ENCODE measurements at places on chromosomes 5 and 9.

GRCh38 chr9:115006660-115007059 is 76.3 kb upstream of the TNFSF8 start:
- peak; percentile 65 for DNase-seq

- DNase-seq: no peak
Measured at GRCh38 chr5:151683444-151683843, 3.3 kb downstream of the SPARC start.

DNA sequence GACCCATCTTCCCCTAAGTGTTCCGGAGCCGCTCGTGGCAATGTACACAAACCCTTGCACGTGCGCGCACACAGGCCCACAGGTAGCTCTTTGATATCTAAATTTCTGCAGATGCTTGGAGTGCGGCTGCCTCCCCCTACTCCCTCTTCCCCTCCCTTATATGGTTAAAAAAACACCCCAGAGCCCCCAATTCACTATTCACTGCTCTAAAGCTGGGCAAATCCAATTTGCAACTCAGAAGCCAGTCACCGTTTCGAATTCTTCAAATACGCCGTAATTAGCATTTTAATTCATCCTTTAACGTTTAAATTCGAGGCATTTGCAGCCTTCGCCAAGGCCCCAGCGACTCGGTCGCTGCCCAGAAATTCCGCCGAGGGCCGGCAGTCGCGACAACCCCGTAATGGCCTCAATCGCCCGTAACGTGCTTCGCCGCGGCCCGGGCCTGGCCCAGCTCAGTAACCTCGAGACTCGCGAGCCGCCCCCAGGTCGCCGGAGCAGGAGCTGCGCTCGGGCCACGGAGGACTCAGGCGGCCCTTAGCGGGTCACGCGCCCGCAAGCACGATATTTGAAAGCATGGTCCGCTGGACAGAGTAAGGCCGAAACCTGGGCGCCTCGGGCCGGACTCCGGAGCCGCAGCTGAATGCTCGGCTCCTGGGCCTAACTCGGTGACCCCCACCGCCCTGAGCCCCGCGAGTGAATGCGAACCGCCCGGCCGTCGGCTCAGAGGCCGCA is 1.3 kb downstream of the IRX2 start:
- DNase-seq: no peak

DNA sequence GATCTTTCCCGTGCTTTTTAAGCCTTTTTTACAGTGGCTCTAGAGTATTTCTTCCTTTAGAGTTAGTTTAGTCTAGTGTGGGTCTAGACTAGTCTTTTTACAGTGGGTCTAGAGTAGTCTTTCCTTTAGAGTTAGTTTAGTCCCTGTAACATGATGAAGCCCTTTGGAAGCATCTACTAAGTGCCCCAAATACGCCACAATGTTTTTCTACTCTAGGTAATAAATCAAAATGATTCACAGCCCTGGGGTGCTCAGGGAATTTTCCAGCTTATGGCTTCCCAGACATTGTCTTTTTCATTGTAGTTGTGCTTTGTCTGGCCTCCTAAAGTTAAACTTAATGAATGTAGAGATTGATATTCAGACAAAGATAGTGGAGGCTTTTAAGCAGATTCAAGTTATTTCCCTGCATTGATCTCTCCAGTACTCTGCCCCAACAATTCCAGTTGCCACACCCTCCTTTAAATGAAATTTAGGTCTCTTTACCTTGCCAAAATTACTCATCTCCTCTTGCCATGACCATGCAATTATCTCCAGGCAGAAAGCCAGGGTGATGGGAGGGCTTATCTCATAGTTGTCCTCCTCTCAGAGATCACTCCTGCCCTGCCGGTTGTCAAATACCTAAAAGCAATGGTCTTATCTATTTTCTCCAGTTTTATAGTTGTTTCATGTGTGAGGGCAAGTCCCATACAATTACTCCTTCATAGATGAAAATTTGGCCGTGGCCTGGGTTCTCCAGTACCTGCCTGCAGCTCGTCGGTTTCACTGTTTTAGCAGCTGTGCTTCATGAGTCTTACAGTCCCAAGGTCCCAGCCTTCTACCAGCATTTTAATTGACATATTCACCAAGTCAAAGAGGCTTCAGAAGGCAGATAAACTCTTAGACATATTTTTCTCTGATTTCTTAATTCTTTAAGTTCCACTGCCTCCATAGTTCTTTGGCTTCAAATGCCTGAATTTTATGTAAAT is 794.0 kb upstream of the COX7C start:
- DNase-seq: no peak

DNA sequence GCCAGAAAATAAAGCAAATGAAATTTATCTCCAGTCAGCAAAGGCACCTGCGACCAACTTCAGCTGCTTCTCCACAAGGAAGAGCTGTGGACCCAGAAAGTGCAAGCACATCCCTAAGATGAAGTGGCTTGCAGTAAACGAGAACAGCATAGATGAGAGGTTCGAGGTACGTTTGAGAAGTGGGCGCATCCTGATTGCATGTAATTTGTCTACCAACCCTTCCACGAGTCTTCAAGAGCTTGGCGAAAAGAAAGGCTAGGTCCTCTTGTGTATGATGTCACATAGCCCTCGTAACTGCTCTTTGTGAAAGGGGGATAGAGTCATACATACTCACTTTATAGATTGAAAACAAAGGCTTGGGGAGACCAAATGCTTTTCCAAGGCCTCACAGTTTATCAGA is 6.0 kb upstream of the LCP2 start:
- no peak for DNase-seq

DNA sequence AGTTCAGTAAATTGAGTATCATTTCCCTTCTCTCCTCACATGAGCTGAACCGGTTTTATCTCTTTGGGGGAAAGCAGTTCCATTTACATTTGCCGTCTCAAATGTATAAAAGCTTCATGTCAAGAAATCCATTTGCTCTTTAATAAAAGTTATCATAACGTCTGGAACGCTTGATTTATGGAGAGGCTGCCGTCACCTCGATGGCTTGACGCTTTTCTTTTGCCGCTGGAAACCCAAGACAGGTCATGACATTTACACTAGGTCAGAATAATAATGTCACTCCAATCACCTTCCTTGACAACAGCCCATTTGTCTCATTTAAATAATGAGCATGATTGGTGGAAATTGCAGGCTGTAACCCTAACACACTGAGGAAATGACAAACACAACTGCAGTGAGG is 443.4 kb downstream of the IRX1 start:
- DNase-seq: no peak

- no peak for DNase-seq
Measured at GRCh38 chr5:73192370-73192769, 19.4 kb downstream of the TMEM174 start.

- no peak for DNase-seq
Measured at GRCh38 chr5:173745123-173745522, 128.7 kb upstream of the BOD1 start.

DNA sequence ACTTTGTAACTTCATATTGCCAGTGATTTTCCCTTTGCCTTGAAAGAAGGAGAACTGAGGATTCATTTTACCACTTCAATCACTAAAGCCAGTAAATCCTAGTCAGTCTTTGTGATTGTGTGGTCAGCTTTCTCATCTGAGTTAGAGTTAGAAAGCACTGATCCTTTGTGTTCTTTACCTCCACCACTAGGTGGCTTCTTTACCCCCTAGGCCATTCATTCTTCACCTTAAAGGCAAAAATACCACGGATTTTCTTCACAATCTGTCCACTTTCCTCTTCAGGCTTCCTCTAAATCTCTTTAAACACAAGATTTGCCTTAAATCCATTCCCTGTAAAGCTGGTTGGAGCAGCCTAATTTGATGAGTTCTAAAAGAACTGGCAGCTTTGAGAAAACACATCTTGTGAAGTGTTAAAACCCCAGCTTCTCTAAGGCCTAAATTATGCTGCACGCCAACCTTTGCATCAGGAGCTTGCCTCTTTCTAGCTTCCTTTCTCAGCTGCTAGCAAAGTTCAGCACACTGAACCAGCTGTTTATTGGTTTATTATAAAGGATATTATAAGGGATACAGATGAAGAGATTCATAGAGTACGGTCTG is 20.4 kb downstream of the BDP1 start:
- peak; percentile 17 for DNase-seq

DNA sequence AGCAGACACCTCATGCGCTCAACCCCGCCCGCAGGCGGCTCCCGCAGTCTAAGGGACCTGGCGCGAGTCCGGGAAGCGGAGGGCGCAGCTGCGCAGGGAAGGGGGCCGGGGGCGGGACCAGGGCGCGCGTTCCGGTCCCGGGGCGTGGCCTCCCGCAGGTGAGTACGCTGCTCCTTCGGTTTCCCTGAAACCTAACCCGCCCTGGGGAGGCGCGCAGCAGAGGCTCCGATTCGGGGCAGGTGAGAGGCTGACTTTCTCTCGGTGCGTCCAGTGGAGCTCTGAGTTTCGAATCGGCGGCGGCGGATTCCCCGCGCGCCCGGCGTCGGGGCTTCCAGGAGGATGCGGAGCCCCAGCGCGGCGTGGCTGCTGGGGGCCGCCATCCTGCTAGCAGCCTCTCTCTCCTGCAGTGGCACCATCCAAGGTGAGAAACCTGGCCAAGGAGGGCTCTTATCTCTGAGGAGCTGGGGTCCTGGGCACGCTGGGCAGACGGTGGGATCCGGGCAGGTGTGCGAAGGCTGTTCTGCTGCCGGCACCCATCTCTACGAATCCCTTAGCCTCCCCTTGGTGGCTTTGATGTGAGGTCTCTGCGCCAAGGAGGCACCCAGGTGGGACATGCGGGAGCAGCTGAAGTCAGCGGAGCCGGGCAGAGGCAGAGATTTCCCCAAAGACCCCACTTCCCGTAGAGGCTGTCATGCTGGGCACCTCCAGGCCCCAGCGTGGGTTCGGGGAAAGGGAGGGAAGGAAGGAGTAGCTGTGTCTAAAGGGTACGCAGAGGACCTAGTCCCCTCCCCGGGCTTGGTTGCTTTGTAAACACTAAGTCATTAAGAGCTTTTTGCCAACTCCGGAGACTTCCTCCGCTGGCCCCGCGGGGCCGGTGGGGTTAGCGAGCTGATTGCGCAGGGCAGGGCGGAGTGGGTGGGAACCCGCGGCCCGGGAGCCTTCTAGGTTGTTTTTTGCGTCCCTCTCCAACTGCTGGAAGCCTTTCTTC is at the start of gene F2RL1:
Gene F2RL1 (plus strand): TSS at position 187 of the 988 bp plus-strand sequence. CDS start 153 bp downstream, at position 340.
- peak; percentile 87 for DNase-seq

GRCh38 chr5:32908641-32909040 is 197.5 kb downstream of the NPR3 start:
- DNase-seq: peak; percentile 35

- DNase-seq: no peak
Measured at GRCh38 chr5:130975299-130975698, 189.8 kb downstream of the HINT1 start.

DNA sequence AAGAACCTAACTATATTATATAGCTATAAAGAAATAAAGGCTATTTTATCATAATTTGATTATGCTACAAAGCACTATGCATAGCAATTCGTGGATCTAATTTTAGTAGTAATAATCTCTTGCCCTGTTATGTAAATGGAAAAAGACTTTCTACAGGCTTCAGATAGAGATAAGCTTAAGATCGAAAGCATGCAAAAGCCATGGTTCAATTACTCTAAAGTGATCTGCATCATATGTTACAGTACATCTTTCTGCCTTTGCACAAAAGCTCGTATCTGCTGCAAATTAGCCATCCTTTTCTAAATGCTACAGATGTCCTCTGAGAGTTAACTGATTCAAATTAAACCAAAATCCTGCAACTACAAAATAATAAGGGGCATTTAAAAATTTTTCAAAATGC is 234.8 kb upstream of the TMEM161B start:
- no peak for DNase-seq

GRCh38 chr9:93477397-93477796 is 24.0 kb upstream of the FAM120AOS start:
- DNase-seq: no peak

- no peak for DNase-seq
Measured at GRCh38 chr9:109139851-109140250, 20.1 kb upstream of the TMEM245 start.

DNA sequence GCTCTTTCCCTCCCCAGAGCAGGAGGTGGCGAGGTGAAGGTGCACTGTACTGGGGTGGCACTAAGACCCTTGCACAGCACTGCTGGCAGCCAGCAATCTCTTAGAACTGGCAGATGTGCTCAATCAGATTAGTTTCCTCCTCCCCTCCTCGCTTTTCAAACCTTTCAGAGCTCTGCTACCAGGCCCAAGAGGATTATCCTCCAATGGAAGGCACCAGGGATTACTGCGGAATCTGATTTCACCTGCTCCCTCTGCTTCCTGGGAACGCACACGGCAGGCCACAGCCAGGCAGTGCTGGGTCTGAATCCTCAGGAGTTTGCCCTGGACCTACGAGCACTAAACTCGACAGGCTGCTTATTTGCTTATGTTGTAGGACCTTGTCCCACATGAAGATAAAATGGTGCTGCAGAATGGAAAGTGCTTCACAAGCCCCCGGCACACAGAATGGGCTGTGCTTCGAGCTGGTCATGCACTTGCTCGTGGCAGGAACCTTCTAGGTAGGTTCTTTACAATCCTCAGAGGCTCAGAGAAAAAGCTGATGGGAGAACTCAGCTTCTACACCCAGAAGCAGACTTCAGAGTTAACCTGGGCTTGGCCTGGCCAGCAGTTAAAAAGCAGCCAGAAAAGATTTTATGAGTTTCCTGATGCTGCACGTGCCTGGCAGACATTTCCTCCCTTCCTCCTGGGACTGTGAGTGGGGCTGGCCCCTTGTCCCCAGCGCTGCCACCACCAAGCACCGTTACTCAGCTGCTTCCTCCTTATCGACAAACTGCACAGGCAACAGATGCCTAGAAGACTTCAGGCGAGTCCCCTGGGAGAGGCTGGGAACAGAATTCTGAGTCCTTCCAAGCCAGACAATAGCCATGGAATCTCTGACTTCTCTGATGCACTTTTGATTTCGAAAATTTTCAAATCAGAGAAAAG is 33.1 kb downstream of the FABP6 start:
- DNase-seq: peak; percentile 39

DNA sequence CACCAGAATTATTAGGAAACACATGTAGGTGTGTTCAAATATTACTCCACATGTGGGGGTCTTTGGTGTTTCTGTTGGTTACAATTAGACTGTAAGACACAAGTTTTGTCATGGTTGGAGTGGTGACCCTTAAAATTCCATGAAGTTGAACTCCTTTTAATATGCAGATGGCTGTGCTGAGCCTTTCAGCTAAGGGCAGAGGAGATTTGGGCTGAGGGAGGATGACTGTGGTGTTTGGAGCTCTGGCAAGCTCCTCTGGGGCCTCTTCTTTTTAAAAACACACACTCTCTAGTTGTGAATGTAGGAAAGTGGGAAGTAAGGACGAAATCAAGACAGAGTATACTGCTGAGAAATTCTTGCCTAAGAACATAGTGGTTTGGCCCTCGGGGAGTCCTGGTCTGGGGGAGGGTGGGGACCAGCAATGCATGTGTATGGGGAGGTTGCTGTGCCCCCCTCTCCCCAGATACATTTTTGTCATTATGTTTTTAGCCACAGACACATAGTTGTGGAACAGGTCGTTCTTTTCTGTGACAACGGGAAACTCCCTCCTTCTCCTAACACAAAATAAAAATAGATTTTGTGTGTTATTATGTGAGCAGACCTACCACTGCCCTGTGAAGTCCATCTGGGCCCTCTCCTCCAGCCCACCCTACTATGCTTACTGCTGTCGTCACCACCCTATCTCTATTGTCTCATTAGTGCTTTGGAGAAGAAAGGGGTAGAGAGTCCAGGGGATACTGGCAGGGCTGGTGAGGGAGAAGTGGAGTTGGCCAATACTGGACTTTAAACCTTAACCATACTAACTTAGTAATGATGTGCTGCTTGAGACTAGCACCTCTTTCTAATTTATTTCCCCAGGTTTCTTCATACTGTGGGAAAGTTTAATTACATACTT is 10.0 kb downstream of the SMARCA2 start:
- DNase-seq: peak; percentile 53

GRCh38 chr5:11497651-11498050 is 406.6 kb downstream of the CTNND2 start:
- DNase-seq: no peak

- no peak for DNase-seq
Measured at GRCh38 chr5:1185038-1185627, 16.3 kb upstream of the SLC6A19 start.

- DNase-seq: no peak
Measured at GRCh38 chr9:132539096-132539495, 43.3 kb upstream of the BARHL1 start.

All from fibroblast of villous mesenchyme (primary cell).